ENCODE measurements at places on chromosomes 3 and 15.

GRCh38 chr15:30063835-30064546 lies 18.8 kb upstream of the GOLGA8J start:
- DNase-seq = no peak

DNA sequence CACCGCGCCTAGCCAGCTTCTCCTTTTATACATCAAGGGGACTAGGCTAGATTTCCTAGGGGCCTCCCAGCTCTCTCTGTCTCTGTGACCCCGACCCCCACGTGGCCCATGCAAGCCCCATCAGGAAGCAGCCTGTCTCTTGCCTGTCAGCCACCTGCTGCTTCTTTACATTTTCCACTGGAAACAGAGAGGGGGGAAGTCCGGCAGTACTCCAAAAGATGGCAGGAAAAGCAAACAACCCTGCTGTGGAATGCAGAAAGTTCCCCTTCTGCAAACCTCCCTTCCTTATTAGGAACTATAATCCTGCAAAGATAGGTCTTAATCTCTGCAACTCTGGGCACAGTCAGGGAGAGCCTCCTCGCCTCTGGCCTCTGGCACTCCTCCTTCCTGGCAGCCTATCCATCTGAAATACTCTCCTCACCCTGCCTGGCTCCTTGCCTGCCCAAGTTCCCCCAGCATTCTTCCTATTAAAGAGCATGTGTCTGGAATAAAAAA lies 47.4 kb upstream of the HACD2 start:
- DNase-seq = peak; percentile 58

DNA sequence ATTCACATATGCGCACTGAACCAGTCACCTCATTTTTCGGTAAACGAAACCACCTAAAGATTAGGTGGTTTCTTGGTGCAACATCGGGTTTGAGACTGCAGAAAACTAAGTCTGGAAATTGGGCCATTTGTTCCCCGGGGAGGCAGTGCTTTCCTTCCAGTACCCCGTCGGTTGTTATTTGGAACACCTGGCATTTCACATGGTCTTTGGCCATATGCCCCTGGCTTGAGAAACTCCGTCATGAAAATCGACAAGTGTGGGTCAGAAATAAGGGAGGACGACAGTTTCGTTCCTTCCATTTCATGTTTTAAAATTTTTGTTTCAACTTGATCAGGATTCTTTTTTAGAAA lies 544 bp upstream of the GATM start:
- no peak for DNase-seq

DNA sequence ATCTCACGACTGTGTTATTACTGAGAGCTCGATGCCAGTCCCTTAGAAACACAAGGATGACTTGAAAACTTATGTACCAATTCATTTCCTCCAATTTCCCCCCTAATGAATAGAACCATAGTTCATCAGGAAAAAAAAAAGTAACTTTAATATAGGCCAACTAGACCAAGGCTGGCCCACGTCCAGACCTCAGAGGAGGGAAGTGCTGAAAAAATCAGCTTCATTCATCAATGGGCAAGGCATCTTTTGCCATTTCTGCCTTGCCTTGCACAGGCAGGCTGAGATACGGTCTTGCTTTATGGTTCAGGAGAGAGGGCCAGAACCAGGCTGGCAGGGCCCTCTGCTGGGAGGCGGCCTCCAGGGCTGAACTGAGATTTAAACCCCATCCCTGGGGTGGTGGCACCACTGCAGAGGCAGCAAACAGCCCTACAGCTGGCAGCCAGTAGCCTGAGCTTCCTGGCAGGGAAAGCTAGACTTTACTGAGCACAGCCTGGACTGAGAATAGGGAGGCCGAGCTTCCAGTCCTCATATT lies 104.1 kb upstream of the TNFAIP8L3 start:
- DNase-seq = no peak

- DNase-seq = no peak
Observed at GRCh38 chr3:127702151-127702578, 29.4 kb downstream of the ABTB1 start.

- DNase-seq = no peak
Observed at GRCh38 chr15:85394554-85395333, 14.3 kb downstream of the AKAP13 start.

DNA sequence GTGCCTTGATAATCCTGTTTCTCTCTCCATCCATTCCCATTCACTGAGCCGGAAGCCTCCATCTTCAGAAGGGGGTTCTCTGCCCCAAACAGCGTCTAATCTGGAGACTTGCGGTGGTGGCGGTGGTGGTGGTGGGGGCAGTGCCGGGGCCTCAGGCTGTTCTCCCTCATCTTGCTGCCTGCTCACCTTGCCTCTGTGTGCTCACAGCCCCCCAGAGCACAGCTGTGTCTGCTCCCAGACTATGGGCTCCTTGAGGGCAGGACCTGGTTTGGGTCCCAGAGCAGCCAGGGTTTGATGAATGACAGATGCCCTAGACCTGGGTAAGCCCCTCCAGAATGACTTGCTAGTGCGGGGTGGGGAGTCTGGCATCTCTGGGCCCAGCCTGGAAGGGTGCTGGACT lies 430 bp upstream of the PSTPIP1 start:
- no peak for DNase-seq

- DNase-seq = no peak
Observed at GRCh38 chr15:61033940-61034677, 195.0 kb downstream of the RORA start.

- DNase-seq = no peak
Observed at GRCh38 chr3:141275511-141275910, 43.9 kb downstream of the PXYLP1 start.

GRCh38 chr3:171311784-171312183 lies 148.4 kb downstream of the TNIK start:
- DNase-seq = no peak

GRCh38 chr3:187264021-187264420 lies 27.5 kb downstream of the MASP1 start:
- DNase-seq = peak; percentile 50

DNA sequence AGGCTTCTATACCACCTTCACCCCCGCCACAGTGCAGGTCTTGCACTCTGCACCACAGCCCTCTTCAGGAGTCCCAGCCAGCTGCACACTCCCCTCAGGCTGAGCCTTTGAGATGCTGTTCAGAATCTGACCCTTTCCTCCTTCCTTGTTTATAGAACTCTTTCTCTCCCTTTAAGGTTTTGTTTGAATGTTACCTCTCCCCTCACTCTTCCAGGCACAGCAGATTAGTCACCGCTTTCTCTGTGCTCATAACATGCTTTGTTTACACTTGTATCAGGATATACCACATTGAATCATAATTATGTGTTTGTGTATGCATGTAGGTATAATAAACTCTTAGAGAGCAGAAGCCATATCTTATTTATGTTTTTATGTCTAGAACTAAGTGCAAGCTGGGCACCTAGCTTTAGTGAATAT lies 168.4 kb upstream of the BCL6 start:
- no peak for DNase-seq

DNA sequence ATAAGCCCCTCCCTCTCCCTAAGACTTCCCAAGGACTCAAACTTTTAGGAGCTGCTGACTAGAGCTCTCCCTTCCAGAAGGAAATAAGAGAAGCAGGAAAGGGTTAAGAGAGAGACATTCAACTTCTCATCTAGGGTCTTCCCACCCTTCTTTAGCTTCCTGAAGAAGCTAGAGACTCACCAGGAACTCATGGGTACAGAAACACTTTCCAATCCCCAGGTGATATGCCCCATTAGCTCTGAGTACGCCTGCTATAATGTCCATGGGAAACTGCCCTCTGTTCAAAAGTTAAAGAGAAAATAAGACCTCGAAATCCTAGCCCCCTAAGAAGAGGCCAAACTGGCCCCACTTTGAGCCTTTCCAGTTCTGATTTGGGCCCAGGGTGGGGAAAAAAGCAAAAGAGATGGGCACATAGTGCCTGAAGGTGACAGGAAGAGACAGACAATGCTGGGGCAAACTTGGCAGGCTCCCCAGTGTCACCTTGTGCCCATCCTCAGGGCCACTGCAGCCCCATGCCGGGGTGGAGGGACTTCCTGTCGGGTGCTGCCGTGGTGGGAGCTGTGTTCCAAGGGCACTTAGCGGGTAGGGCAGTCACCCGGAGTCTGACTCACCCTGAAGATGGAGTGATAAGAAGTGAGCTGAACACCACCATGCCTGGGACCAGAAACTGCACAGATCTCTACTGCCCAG lies 29.5 kb downstream of the CCDC12 start:
- DNase-seq = peak; percentile 49

- DNase-seq = no peak
Observed at GRCh38 chr3:107997671-107998070, 93.2 kb downstream of the CD47 start.

GRCh38 chr15:63928185-63928842 lies 94.6 kb upstream of the HERC1 start:
- DNase-seq = no peak

GRCh38 chr3:129357616-129358015 lies 70.8 kb downstream of the EFCAB12 start:
- no peak for DNase-seq

DNA sequence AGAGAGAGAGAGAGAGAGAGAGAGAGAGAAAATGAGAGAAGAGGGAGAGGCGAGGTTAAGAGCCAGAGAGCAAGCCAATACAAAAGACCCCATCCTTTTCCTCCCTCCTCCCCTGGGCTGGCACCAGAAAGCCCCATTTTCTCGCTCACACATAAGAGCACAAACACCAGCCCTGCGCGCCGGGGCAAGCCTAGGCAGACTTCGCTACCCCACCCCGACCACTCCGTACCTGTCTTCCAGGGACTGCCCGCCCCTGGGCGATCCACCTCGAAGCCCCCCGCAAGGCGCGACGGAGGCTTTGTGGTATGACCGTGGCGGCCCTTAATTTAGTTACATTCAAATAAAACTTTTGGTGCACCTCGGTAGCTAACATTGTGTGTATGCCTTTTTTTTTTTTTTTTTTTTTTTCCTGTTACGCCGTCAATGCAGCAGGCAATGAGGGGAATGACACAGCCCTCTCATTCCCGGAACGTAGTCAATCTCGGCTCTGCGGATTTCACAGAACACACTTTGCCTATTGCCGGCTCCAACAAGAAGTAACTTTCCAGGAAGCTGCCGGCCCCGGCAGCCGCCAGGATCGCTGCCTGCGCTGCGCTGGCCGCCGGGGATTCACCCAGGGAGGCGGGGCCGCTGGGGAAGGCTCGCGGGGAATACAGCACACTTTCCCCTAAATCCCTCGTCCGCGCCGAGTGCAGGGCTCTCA lies 7.7 kb downstream of the BCL6 start:
- peak; percentile 56 for DNase-seq

GRCh38 chr3:96803870-96804269 lies 10.5 kb upstream of the EPHA6 start:
- no peak for DNase-seq

- no peak for DNase-seq
Observed at GRCh38 chr3:31550452-31551251, 17.9 kb downstream of the STT3B start.

GRCh38 chr3:149010966-149011365 lies 19.6 kb downstream of the GYG1 start:
- DNase-seq = no peak

DNA sequence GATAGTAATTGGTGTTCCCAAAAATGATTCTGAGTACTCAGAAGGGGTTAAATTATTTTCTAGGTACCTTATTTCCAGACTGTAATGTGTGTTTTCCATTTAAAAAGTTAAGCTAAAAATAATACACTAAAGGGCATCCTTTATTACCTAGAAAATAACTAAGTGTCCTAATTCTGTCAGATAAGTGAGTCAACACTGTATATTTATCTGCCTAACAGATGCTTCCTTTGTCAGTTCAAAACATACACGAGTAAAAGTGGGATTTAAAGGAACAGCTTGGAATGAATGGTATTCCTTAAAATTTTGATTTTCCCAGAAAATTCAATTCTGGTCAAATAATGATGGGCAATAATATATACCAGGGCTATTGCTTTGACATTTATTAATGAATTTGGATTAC lies 78.3 kb downstream of the ADAMTSL3 start:
- DNase-seq = no peak

DNA sequence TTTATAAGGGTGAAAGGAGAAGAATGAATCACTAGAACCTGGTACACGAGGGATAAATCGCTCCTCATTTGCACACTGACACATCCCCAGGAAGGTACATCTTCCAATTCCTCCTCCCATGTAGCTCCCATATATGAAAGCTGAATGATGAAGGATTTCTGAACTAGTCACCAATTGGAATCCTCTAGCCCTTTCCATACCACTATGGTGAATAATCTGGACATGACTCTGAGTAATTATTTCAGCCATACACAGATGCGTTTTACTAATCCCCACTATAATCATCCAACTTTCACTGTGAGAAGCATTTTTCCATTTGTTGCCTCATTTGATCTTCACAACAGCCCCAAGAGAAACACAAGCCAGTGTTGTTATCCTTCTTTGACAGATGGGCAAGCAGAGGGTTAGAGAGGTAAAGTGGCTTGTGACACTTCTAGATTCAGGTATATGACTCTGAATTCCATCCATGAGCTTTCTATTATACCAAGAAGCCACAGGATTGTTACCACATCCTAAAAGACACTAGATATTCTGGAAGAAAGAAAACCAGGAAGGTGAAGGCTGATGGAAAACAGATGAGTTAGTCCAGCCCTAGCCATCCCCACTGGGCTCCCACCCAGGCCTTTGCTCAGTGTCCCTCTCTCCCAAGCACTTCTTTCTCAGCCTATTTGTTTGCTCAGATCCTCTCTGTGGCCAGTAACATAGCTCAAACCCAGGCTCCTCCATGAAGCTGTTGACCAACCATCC lies 22.2 kb upstream of the BCL6 start:
- DNase-seq = no peak

GRCh38 chr3:33256249-33256648 lies 21.0 kb upstream of the FBXL2 start:
- no peak for DNase-seq

GRCh38 chr15:78317145-78317836 lies 17.9 kb upstream of the SKIC8 start:
- peak; percentile 18 for DNase-seq

GRCh38 chr3:24259901-24260512 lies 234.6 kb downstream of the THRB start:
- no peak for DNase-seq

GRCh38 chr3:129596194-129597086 lies 10.0 kb downstream of the PLXND1 start:
- peak; percentile 71 for DNase-seq

DNA sequence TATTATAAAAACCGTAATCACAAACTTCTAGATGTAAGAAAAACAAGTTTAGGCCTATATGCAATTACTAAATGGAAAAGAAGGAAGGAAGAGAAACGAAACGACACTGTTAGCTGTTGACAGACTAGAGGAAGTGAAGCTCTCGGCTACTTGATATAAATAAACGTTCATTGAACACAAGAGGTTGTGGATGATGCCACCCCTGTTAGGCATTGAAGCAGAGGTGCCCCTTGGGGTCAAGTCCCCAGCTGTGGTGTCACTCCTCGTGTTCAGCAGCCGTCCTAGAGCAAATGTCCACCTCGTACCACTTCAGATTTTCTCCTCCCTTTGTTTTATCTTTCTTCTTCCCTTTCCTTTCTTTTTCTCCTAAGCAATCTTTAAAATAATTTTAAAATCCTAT lies 146.5 kb upstream of the UBE2E1 start:
- DNase-seq = no peak

GRCh38 chr3:168047190-168047795 lies 48.4 kb downstream of the GOLIM4 start:
- no peak for DNase-seq

DNA sequence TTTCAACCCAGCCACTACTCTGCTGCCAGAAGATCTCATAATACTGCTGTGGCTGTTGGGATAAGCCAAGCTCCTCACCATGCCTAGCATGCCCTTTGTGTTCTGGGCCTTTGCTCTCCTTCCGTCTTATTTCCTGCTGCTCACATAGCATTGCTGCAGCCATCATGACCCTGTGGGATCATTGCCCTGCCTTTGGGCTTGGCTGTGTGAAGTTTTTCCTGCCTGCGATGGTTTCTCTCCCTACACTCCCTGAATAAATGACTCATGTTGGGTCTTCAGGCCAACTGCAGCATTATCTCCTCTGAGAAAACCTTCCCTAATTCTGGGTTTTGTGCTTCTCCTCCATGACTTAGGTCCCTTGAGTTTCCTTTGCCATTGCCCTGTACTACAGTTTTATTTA lies 20.8 kb upstream of the TRA2B start:
- no peak for DNase-seq
